ENCODE measurements at places on chromosomes 7 and 10. TPM values are rescaled to one million over a fixed set of nuclear protein-coding genes. Genes with fewer than 3 reads are reported as not detected.

DNA sequence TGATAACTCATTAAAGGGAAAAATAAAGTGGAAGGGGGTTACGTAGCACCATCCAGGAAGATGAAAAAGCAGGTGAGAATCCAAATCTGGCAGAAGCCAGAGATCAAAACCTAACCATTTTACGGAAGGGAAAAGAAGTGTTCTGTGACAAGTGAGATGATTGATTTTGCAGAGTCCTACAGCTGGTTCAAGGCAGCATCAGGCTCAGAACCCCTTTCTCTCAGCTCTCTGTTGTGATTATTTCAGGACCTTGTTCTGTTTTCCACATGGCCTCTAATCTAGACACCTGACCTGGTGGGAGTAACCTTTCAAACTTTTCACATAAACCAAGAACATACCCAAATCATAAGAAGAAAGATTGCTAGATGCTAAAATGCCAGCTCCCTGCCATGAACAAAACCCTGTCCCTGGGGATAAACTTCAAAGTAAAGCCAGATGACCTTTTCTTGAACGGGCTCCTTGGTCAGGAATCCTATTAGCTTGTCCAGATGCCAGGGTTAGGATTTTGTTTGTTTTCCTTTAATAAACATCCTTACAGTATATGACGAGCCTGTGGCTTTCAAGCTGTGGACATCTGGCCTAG, 5.9 kb downstream of the DUSP5 start:
- ATAC-seq, result no peak

Gene CFAP69
- total RNA-seq, result 6.2 TPM

- ATAC-seq, result no peak
Observed at GRCh38 chr10:124369986-124370385, 48.7 kb downstream of the OAT start.

GRCh38 chr7:74231232-74231590, 21.4 kb downstream of the LAT2 start:
- no peak for ATAC-seq

- peak; percentile 41 for ATAC-seq
Observed at GRCh38 chr7:66348959-66349358, 143.8 kb downstream of the TPST1 start.

GRCh38 chr10:104301907-104302690, 33.1 kb downstream of the GSTO2 start:
- no peak for ATAC-seq

GRCh38 chr7:45625714-45626440, 51.7 kb downstream of the ADCY1 start:
- no peak for ATAC-seq

Gene SRI
- total RNA-seq, result 35.2 TPM

DNA sequence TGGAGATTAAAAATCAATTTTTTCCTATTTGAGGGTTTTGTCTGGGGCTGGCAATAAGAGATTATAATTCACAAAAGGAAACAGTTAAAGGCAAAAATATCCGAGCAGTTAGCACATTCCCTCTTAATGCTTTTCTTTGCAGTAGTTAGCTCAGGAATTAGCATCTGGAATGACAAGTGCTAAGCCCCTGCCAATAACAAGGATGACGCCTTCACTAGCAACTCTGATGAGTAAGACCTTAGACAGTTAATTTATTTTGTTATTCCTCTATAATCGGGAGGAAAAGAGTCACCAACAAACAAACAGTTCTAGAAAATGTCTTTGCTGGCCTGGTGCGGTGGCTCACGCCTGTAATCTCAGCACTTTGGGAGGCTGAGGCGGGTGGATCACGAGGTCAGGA, 151.3 kb downstream of the TRIL start:
- ATAC-seq, result no peak

Gene DYNC1I1
- total RNA-seq, result 7.6 TPM

DNA sequence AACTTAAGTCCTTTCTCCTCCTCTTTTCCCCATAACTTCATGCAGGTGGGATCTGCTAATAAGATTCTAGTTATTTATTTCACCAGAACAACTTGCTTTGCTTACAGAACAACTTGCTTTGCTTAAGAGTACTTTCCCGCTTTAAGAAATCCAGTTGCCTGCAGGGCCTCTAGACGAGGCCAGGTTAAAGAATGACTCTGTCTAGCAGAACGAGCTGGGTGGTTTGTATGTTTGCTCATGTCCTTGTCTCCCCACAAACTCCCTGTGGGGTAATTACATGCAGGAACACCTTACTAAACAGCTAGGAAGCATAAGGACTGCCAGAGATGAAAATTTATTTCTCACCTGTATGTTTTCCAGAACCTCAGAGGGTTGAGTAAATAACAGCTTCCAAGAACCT, 8.8 kb upstream of the FZD8 start:
- ATAC-seq, result no peak

Gene DGKB
- total RNA-seq, result 17.3 TPM

GRCh38 chr10:119395280-119396007, 147.1 kb downstream of the RGS10 start:
- peak; percentile 66 for ATAC-seq

Gene TWNK
- total RNA-seq, result 8.8 TPM

DNA sequence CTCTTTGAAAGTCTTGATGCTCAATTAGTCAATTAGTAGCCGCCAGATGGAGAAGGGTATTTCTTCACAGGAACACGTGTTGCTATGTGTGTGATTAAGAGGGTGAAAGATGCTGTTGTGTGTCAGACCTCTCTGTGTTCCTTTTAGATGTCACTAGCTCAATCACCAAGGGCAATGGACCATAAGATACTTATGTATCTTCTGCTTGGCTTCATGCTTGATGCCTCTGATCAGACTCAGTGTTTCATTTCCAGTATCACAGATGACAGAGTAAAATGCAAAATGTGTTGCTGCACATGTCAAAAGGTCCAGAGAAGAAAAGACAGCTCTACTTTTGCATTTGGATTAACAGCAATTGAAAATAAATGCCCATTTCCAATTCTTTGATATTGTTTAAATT, 865.9 kb downstream of the CNTNAP2 start:
- no peak for ATAC-seq

Gene RARRES2
- total RNA-seq, result 156 TPM

Gene HOXA2
- total RNA-seq, result 7.0 TPM

Gene ZNF487
- 15.8 TPM for total RNA-seq

- ATAC-seq, result no peak
Observed at GRCh38 chr7:155897758-155898386, 85.6 kb upstream of the SHH start.

DNA sequence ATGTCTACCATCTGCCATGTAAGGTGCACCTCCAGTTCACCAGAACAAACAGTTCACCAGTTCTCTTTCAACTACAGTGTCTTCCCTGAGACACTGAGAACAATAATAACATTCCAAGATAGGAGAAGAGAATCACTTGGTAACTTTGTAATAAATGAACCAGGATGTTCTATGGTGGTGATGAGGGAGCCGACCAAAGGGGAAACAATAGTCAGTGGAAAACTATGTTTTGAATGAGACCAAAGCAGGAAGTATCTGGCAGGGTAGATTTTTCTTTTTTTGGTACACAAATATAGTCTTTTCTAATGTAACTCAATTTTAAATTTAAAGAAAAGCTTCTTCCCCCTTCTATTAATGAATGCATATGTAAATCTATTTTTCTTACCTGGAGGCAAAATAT, 20.0 kb downstream of the HYAL4 start:
- ATAC-seq, result no peak

Gene GPC2
- total RNA-seq, result 3.4 TPM

DNA sequence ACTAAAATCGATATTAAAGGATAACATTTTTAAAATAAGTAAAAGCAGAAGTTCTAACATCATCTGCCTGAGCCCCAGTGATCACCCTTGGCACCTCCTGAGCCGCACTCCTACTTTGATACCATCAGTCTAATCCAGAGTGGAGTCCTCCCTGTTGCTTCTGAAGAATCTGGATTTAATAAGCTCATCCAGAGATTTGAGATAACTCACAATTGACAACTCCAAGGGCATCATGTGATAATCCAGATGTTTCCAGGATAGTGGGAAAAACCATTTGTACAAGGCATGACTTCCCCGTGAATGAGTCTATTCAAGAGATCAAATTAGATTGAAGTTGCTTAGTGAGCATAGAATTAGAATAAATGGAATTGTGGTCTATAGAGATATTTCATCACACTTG, 475.8 kb upstream of the C7orf33 start:
- ATAC-seq, result no peak

DNA sequence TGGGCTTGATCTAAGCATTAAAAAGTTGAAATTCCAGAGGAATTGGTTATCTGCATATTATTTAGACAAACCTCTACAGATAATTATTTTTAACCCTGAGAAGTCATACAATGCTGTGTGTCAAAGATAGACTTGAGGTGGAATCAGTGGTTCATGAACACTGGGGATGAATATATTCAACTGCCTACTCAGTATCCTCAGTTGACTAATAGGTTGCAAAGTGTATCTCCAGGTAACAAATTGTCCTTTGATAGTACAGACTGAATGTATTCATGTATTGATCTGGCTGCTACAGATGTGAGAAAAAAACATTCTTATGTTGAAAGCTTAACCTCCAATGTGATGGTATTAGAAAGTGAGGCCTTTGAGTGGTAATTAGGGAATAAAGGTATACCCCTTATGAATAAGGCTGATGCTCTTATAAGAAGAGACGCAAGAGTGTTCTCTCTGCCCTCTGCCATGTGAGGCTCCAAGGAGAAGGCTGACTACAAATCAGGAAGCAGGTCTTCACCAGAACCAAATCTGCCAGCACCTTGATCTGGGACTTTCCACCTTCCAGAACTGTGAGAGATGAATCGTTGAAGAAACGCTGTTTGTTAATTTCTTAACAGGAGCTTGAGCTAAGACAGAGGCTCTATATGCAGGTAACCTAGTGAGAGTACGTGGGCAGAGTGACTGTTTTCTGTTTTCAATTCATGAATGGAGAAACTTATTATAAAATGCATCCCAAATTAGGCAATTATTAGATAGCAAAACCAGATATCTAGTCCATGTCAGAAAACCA, 7.5 kb downstream of the MRPL32 start:
- ATAC-seq, result no peak

DNA sequence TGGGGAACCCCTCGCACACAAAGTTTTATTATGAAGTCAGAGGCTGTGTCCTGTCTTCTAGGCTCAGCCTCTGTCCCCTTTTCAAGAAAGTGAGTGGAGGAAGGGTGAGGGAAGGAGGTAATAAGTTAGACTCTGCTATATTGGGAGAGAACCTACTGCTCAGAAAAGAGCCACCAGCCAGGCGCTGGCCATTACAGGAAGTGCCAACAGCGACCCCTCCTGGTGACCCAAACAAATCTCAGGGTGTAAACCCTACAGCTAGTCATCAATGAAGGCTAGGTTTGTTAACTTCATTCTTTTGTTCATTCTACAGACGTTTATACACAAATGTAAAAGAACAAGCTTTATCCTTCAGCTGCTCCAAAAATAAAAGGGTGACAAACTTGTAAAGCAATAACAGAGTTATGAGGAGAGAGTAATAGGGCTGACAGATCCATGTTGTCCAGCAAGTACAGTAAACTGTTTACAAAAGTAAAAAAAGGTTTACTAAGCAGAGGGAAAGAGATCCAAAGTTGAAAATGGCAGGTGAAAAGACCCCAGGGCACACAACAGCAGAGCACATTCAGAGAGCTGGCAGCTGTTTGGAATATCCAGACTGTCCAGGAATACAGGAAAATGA, 82.7 kb downstream of the FAM204A start:
- ATAC-seq, result no peak

DNA sequence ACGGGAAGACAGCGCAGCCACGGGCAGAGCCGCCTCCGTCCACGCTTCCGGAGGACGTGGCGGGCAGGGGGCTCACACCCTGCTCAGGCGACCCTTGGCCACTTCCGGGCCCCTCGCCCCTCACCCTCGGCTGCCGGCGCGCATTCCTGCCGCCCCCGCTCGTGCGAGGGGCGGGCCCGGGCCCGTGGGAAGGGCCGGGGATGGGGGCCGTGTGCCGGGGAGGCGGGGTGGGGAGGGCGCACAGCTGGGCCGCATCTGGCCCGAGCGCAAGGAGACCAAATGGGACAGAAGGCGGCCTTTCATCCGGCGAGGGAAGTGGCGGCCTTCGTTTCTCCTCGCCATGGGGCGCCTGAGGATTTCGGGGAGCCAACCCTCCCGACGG, 846 bp upstream of the LFNG start:
- no peak for ATAC-seq

DNA sequence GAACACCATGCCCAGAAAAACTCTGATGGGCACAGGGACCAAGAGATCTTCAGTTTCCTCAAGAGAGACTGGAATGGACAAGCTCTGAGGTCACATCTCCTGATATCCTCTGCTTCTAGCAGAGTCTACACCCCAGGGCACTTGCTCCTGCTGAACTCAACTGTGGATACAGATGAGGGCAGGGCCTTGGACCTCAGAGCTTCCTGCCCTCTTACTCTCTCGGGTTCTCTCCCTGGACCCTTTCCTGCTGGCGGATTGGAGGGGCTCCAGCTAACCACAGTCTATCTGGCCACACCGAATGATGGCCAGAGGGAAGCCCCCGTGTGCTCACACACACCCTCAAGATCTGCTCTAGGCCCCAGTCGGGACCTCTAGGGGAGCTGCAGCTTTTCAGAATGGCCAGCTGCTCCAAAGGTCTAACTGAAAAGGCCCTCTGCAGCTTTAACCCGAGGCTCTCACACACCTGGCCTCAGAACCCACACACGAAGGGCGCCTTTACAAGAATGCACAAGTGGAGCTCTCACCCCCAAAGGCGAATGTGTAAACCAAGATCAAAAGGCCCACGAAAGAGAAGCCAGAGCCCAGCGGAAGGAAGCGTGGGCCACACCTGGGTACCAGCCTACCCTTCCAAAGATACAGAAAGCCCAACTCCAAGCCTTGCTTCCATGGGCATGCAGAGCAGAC, 65.5 kb downstream of the FAM53B start:
- ATAC-seq, result no peak

Gene TRUB1
- 15.4 TPM for total RNA-seq

Gene SPDYE1
- not detected for total RNA-seq

DNA sequence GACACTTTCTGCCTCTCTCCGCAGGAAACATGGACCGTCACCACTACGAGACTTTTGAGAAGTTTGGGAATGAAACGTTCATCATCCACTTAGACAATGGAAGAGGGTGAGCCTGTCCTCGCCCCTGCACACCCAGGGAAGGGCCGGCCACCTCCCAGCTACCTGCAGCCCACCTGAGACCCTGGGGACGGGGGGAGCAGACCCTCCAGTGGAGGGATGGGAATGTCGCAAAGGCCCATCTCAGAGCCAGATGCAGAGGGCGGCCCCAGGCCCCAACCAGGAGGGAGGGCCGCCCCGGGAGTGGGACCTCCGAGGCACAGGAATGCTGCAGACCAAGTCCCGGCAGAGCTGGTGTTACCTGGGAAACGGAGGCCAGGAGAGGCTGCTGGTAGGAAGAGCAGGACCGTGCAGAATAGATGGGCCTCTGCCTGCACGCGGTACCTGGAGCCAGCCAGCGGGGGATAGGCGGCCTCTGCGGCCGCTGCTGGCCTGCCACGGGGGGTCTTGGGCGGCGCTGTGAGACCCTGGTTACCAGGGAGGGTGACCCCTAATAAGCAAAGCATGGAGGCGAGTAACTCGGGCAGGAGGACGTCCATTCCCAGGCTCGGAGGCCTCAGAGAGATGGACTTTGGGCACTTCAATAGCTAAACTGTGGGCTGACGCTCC, 32.9 kb upstream of the FOXL3 start:
- no peak for ATAC-seq

DNA sequence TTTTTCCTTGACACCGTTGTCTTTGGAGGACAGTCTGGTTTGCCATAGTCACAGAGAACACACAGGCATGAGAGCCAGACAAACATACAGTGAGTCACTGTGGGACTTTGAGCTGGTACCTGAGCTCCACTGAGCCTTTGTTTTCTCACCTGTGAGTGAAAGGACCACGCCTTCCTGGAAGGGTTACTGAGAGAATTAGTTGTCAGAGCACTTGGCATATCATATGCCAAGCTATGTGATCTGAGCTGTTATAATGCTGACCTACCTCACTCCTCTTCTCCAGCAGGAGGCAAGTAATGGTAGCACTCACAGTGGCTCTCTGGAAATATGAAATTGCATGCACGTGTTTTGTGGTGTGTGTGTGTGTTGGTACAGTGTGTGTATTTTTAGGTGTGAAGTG, 59.7 kb downstream of the CXCL12 start:
- ATAC-seq, result no peak

All from gastroesophageal sphincter (tissue), 4 donors.